ENCODE measurements at places on chromosomes 1 and 21. TPM values are rescaled to one million over a fixed set of nuclear protein-coding genes. Genes with fewer than 3 reads are reported as not detected.

DNA sequence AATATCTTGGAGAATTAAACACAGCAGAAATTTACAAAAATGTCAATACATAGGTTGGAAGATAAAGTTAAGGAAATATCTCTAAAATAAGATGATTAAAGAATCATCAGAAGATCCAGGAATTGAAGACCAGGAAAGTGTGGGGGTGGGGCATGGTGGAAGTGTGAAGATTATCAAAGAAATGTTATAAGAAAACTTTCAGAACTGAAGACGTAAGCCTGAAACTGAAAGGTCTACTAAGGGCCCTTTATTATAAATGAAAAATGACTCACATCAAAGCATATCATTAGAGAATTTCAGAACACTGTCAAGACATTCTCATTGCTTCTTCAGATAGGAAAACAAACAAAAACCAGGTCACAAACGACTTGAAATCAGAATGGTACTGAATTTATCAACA is 92.4 kb upstream of the DPT start:
- DNase-seq: no peak

DNA sequence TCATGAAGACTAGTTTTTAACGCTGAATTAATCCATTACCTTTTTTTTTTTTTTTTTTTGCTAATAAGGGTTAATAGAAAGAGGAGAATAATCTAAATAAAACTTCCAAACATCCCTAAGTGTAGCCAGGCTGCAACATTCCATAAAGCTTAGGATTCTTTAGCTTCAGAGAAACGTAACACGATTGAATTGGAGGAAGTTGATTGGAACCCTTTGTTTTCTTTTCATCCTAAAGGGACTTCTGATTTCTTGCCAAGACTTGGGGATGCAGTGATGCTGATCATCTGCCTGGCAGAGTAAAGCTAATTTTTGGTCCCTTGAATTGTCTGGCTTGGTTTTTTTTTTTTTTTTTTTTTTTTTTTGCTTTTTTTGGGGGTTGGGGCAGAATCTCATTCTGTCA is 142.9 kb downstream of the VPS13D start:
- no peak for DNase-seq

GRCh38 chr1:211775170-211775569 is 55.4 kb downstream of the LPGAT1 start:
- DNase-seq: no peak

Gene PTGER3
- total RNA-seq: 0.15 TPM

- no peak for DNase-seq
Observed at GRCh38 chr1:36624466-36624865, 141.8 kb upstream of the CSF3R start.

- no peak for DNase-seq
Observed at GRCh38 chr1:246787781-246788513, 63.7 kb downstream of the SCCPDH start.

DNA sequence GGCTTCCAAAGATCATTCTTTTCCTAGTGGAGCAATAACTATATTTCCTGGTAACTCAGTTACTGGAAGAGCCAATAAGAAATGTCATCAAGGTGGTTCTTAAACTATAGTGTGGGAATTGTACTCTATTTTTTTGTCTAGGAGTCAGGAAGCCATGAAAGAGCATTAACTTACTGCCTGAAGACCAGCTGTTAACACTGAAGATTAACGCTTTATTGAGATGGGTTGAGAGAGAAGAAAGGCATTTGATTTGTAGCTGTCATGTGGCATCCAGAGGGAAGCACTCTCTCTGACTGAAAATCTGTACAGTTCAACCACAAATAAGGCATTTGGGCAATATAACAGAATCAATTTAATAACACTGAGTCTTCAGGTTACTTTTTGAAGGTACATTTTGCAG is 76.0 kb downstream of the DNM3 start:
- no peak for DNase-seq

DNA sequence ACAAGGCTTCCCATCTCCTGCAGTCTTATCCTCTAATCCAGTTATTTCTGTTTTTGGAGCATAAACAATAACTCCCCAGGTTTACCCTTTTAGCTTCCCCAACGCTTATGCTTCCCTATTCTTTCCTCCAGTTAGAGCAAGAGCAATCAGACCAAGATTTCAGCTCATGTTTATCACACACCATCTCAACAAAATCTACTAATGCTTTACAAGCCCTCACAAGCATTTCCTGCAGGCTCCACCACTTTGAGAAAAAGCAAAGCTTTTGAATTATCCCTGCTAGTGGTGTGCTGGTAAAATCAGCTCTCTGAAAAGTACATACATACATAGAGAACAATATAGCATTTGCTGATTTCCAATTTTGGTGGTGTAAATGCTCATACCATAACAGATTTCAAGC is 92.9 kb downstream of the EDEM3 start:
- no peak for DNase-seq

Gene FCRL4
- total RNA-seq: not detected

Gene RBM8A
- 188 TPM for total RNA-seq

DNA sequence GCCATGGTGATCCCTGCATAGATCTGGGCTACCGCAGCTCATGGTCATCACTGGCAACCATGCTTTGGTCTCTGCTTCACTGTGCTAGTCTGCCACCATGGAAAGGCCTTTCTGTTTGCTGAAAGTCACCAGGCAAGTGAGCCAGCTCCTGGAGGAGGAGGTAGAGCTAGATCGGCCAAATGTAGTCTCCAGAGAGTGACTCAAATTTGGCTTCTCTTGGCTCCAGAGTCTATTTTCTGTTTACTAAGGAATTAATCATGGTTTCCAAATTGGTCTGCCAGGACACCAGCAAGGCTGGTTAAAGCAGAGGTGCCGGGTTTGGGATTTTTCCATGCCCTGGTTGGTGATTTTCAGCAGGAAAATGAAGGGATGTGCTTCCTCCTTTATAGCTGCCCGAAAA is 52.7 kb upstream of the IVNS1ABP start:
- no peak for DNase-seq

GRCh38 chr21:46114963-46115362 is 17.1 kb downstream of the COL6A2 start:
- DNase-seq: no peak

DNA sequence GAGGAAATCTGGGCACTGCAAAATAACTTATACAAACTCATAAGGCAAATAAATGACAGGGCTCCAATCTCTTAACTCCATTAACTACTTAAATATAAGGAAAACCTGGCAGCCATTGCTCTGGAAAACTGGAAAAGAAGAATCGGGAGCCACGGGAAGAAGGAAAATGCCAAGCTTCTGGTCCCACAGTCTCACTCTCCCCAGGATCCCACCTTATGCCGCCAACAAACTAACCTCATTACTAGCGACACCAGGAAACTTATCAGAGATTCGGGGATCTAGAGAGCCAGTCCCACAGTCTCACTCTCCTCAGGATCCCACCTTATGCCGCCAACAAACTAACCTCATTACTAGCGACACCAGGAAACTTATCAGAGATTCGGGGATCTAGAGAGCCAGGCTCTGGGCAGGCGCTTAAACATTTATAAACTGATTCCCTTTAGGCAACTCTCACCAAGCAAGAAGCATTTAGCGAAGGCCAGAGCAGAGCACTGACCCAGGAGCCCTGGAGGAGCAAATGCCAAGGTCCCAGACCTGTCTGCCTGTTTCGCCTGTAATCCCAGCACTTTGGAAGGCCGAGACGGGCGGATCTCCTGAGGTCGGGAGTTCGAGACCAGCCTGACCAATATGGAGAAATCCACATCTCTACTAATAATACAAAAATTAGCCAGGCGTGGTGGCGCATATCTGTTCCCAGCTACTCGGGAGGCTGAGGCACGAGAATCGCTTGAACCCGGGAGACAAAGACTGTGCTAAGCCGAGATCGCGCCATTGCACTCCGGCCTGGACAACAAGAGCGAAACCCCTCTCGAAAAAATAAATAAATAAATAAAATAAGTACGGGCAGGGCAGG is 720 bp downstream of the PSMB2 start:
- no peak for DNase-seq

Gene LRRC71
- not detected for total RNA-seq

DNA sequence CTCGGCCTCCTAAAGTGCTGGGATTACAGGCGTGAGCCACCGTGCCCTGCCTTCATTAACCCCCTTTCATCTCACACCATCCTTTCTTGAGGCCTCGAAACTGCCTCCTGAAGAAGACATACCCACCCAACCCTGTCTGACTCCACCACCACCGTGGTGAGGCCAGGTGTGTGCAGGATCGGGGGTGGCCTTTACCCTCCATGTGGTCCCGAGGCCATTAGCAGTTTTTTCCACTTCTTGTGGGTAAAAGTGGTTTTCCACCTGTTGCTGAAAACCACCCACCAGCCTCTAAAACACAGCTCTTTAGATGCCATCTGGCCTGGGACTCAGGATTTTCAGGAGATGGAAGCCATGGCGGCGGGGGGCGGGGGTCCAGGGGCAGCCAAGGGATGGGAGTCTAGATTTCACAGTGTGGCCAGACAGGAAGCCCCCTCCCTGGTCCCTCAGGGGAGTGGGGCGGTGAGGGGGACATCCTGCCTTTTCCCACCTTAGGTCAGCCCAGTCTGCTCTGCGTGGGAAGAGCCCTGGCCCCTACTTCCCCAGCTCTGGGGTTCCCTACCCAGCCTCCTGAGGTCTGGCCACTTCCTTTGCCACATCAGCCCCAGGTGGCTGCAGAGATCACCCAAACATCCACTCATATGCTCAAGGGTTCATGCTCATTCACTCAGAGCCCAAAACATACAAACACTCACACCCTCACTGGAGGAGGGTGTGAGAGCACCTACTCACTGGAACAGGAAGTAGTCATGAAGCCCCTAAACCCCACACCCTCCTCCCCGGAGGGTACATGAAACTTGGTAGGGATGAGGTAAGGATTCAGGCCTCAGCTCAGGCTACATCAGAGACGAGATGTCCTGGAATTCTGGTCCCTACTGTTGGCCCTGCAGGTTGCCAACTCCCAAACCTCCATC is 2.3 kb downstream of the FGR start:
- peak; percentile 42 for DNase-seq

Gene TDRD5
- total RNA-seq: not detected

DNA sequence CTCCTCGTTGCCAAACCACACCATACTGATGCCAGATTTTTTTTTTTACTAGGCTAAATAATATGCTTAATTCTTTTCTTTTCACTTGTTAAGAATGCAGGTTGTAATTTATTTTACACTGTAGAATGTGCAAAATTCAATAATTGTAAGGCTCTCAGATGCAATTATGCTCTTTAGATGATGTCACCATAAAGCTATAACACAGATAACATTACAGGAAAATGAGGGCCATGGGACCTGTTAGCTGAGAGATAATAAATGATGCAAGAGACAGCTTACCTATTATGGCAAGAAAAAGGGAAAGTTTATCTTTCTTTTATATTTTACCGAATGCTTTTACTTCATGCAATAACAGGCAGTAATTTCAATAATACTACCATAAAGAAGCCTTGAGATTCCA is 35.4 kb downstream of the CHRM3 start:
- no peak for DNase-seq

Gene CLIC4
- 15.5 TPM for total RNA-seq

DNA sequence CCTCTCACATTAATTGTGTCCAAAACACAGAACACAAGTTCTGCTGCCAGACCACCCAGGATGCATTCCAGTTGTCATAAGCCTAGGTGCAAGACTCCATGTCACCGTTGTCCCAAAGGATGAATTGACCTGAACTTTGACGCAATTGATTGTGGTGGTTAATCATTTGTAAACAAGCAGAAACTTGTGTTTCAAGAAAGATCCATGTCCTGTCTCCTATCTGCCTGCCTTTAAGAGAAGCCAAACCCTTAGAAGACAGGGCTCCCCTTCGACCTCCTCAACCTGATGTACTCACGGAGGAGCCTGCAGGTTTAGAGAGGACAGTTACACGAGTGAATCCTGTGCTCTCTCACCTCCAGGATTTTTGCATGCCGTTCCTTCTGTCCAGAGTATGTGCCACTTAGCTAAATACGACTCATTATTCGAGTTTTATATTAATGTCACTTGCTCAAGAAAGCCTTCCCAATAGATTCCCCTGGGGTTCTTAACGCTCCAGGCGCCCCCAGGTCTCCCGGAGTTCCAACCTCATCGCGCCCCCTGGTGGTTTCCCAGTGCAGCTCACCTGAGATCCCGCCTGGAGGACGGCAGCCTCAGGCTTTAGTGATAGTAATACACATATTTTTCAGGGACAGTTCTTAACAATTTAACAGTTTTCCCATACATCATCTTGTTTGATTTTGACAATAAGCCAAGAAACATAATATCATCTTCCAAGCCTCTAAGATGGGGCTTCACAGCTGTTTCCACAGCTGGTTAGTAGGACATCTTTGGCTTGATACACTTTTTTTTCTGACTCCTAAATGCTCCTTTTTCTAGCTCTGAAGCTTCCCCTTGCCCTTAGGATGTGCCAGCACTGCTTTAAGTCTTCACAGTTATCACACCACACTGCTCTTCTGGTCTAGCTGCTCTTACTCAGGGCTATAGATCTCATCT is 2.4 kb upstream of the C8B start:
- no peak for DNase-seq

Gene KCNA10
- not detected for total RNA-seq

GRCh38 chr1:228938537-228938901 is 203.2 kb downstream of the RHOU start:
- DNase-seq: peak; percentile 50

Gene ABCA4
- not detected for total RNA-seq

- DNase-seq: no peak
Observed at GRCh38 chr1:47659146-47659545, 221.3 kb downstream of the FOXD2 start.

DNA sequence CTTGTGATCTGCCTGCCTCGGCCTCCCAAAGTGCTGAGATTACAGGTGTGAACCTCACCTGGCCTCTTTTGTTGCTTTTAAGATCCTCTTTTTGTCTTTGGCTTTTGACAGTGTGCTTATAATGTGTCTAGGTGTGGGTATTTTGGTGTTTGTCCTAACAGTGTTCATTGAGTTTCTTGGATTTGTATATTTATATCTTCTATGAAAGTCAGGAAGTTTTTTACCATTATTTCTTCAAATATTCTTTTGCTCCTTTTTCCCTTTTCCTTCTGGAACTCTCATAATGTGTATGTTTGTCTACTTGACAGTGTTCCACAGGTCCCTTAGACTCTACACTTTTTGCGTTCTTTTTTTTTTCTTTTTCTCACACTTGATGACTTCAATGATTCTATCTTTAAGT is 59.1 kb downstream of the URB2 start:
- DNase-seq: no peak

Gene SPRR2A
- not detected for total RNA-seq

Gene OR2L5
- not detected for total RNA-seq

DNA sequence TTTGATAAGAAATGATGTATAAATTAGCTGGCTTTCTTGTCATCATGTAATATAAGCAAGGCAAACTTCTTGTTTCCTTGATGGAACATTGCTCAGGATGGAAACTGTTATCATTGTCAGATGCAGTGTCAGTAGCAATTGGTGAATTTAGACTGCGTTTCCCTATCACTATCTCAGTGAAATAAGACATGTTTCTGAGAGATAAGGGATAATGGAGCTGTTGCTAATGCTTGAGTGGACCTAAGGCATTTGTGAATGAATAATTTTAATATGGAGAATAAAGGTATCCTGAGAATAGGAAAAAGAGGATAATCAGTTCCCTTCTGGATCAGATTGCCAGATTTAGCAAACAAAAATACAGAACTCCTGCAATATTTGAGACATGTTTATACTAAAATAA is 160.9 kb downstream of the HLX start:
- DNase-seq: no peak

GRCh38 chr1:12477936-12478611 is 139.9 kb downstream of the DHRS3 start:
- peak; percentile 21 for DNase-seq

Data from activated CD4-positive, alpha-beta T cell treated with anti-CD3 and anti-CD28 coated beads, Interleukin-2, amount 10 ng/mL, durations not matched to agents 7 days and 5 days (primary cell).